ENCODE measurements at places on chromosomes 5 and 9.

DNA sequence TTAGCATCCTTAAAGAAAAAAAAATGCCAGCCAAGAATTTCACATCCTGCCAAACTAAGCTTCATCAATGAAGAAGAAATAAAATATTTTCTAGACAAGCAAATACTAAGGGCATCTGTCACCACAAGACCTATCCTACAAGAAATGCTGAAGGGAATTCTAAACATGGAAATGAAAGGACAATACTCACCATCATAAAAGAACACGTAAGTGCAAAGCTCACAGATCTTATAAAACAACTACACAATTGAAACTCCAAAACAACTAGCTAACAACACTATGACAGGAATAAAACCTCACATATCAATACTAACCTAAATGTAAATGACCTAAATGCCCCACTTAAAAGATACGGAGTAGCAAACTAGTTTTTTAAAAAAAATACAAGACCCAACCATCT lies 71.4 kb downstream of the TTC39B start:
- no peak for DNase-seq

DNA sequence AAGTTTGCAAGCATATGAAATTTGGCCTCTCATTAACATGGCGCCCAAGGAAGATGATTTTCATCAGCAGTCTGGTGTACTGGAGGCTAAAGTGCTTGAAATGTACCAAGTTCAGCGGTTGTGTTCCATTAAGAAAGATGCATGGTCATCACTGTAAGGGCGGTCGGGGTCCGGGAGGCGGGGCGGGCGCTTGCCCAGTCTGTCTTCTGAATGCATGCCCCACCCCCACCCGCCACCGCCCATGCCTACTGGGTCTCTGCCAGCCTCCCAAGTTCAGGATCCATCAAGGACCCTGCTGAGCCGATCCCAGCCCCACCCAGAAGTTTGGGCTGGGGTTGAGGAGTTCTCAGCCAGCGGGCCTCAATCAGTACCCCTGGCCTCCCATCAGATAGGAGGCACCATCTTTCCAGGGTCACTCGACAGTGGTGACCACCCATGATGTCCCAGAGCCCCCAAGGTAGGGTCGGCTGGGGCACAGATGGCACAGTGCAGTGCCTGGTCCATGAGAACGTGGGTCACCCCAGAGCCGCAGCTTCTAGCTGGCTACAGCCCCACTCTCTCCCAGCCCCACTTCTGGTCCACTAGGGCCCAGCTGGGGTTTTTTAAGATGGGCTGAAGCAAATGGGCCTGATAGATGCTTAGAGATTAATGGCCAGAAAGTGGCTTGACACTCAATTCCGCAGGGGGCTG lies 24.4 kb upstream of the PRDM12 start:
- no peak for DNase-seq

GRCh38 chr5:55994495-55994997 lies at the start of gene IL6ST:
Gene IL6ST (minus strand): TSS chr5:55994963. CDS start chr5:55976278, 18,685 bp downstream.
- DNase-seq: no peak

GRCh38 chr5:120124961-120125360 lies 339.1 kb upstream of the PRR16 start:
- DNase-seq: no peak

DNA sequence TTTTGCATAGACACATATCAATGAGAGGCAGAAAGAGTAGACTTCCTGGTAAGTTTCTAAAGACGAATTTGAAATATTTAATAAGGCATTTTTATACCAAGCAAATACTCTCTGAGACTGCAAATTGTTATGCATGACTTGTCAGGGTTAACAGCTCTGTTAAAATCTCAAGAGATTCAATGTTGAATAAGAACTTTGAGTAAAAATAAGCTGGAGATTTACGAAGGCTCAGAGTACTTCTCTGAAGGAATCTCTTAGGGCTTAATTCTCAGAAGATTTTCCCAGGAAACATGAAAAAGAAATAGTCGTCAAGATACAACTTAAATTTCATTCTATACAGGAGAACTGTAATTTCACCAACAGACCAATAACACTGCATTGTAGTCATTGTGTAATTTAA lies 259.4 kb downstream of the CDH18 start:
- DNase-seq: no peak

DNA sequence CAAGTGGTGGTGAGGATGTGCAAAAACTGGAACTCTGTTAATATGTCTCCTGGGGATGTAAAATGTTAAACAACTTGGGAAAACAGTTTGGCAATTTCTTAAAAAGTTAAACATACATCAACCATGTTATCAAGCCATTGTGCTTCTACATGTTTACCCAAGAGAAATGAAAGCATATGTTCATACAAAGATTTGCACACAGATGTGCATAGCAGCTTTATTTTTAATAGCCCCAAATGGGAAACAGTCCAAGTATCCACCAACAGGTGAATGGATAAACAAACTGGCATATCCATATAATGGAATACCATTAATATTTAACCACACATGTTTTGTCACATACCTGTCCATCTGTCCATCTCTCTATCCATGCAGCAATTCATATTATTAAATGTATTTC lies 6.2 kb downstream of the VPS13A start:
- DNase-seq: no peak

DNA sequence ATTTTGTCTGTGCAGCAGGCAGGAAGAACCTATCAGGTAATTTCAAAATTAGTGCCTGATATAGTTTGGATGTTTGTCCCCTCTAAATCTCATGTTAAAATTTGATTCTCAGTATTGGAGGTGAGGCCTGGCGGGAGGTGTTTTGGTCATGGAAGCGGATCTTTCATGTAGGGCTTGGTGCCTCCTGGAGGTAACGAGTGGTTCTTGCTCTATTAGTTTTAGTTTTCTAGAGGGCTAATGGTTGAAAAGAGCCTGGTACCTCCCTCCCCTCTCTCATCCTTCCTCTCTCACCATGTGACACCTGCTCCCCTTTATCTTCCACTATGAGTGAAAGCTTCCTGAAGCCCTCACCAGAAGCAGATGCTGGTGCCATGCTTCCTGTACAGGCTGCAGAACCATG lies 106.3 kb downstream of the DRD1 start:
- no peak for DNase-seq

GRCh38 chr9:136021171-136021871 lies 60.1 kb upstream of the UBAC1 start:
- no peak for DNase-seq

- no peak for DNase-seq
These were observed 423 bp upstream of the NUP214 start for GRCh38 chr9:131125038-131125287.

DNA sequence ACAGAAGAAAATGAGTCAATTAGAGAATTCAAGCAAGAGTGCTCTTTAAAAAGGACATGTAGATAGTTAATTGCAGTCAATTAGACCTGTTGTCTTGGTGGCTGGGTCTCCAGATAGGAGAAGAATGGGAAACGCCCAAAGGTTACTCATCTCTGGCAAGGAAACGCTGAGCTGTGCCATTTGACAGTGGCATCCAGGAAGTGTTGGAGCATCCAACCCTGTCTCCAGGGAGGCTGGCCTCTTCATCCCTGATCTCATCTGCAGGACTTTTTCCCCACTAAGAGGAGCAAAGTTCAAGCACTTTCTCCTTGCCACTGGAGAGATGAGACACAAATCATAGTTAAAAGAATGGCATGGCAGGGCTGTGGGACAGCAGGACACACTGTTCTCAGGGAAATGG lies 111.7 kb upstream of the MSX2 start:
- no peak for DNase-seq

- no peak for DNase-seq
These were observed 97.8 kb upstream of the C5orf63 start for GRCh38 chr5:127170918-127171600.

- DNase-seq: no peak
These were observed 82.7 kb upstream of the IL7R start for GRCh38 chr5:35773967-35774366.

GRCh38 chr5:15510092-15510491 lies 10.1 kb downstream of the FBXL7 start:
- DNase-seq: no peak

- DNase-seq: no peak
These were observed 168.4 kb upstream of the MAP1B start for GRCh38 chr5:71938895-71939294.

- no peak for DNase-seq
These were observed 12.5 kb upstream of the PARP8 start for GRCh38 chr5:50653946-50654345.

DNA sequence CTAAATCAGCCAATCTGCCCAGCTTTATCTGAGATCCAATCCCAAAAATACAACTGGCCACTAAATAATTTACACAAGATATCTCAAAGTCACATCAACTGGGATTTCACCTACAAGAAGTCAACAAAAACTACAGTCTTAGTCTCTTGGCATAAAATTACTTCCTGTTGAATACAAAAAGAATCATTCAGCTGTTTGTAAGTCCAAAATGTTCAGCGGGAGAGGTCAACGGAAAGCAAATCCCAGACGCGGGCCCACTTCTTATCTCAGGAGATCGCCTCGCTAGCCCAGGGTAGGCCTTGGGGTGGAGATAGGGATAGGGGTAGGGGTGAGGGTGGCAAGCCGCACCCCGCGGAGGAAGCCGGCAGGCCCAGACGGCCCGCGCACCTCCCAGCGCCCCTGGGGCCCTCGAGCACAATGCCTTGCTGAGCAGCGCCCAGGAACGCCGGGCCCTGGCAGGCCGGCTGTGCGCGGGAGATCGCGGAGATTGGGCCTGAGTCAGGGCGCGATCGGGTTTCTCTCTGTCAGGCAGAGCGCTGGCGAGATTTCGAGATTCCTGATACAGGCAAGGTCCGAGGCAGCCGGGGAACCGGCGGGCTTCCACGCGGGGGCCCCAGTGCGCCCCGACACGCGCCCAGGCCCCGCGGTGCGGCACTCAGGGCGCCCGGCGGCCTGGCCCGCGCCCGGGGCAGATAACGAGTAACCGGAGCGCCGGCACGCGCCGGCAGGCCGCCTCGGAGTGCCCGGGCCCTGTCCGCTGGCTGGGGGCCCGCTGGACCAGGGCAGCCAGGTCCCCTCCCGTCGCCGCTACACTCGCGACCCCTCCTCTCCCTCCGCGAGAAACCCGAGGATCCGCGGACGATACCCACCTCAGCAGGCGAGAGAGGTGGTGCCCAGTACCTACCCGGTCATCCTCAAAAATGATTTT lies 601 bp downstream of the HINT1 start:
- peak; percentile 41 for DNase-seq

DNA sequence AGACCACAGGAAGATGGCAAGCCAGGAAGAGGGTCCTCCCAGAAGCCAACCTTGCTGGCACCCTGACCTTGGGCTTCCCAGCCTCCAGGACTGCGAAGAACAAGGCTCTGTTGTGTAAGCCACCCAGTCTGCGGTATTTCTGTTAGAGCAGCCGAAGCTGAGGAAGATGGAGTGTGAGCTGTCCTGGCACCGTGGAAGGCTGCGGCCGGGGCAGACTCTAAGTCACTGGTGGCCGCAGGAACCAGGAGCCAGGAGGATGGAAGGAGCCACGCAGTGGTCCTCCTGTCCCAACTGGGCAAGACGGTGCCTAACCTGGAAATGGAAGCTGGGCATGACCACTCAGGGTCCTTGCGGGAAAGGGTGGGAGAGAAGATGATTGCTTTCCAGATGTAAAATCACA lies 89.1 kb downstream of the ZNF354C start:
- DNase-seq: no peak

- DNase-seq: peak; percentile 82
These were observed 163.8 kb downstream of the TMEM38B start for GRCh38 chr9:105858006-105858690.

GRCh38 chr9:110900917-110901316 lies 137.4 kb downstream of the LPAR1 start:
- no peak for DNase-seq

DNA sequence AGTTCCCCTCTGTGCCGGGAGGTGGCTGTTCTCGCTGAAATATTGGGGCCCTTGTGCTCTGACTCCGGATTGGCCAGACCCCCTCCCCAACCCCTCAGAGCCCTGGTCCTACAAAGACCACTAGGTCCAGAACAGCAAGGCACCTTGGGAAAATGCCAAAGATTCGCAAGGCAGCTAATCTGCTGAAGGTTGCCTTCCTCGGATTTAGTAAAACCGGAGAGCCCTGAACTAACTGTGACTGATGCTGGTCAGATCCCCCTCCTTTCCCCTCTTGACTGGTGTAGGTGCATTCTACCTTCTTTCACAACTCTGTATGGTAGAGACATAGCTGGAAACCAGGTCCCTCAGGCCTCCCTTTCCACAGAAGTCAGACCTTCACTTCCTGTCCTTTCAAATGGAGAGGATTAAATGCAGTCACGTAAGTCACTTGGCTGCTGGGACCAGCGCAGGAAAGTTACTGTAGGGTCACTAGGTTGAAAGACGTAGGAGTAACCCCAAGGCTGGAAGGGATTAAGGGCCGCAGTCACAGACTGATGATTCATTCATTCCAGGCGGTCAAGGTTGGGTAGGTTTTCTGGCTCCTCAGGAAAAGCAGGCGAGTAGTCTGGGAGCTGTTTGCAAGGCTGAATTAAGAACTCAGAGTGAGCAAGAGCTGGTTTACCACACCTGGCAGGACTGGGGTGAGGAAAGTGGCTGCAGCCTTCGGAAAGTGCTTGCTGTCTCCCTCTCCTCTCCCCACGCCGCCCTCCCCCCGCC lies 5.3 kb downstream of the BARX1 start:
- DNase-seq: no peak

DNA sequence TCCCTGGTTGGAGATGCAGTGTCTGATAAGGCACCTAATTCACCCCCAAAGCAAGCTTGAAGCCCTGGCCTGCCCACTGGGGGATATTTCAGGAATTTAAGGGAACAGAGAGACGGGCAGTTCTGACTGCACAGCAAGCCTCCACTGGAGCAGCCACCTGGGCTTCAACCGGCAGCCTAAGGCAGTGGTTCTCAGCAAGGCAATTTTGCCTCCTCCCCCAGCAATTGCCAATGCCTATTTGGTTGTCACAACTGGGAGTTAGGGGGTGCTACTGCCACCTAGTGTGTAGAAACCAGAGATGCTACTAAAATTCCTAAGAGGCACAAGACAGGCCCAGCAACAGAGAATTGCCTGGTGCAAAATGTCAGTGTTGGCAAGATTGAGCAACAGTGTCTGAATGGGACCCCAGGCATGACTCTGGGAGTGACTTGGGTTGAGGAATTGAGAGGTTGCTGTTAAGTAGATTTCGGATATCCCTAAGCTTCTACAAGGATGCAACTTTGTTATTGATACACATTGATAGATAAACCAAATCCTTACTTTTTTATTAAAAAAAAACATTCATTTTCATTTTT lies 58.7 kb upstream of the CTSL start:
- peak; percentile 19 for DNase-seq

- no peak for DNase-seq
These were observed 47.4 kb upstream of the FAM120AOS start for GRCh38 chr9:93500571-93501298.

GRCh38 chr5:181189363-181189961 lies 15.5 kb downstream of the TRIM7 start:
- DNase-seq: peak; percentile 58
